ENCODE measurements at places on chromosomes 11 and 22.

- no peak for DNase-seq
These were observed 305.3 kb downstream of the ETS1 start for GRCh38 chr11:128282053-128282452.

- peak; percentile 35 for DNase-seq
These were observed 49.4 kb upstream of the CEP295 start for GRCh38 chr11:93611836-93612677.

GRCh38 chr11:71286701-71287643 lies 34.6 kb upstream of the SHANK2 start:
- no peak for DNase-seq

- no peak for DNase-seq
These were observed 43.0 kb upstream of the SEPTIN5 start for GRCh38 chr22:19671316-19671715.

DNA sequence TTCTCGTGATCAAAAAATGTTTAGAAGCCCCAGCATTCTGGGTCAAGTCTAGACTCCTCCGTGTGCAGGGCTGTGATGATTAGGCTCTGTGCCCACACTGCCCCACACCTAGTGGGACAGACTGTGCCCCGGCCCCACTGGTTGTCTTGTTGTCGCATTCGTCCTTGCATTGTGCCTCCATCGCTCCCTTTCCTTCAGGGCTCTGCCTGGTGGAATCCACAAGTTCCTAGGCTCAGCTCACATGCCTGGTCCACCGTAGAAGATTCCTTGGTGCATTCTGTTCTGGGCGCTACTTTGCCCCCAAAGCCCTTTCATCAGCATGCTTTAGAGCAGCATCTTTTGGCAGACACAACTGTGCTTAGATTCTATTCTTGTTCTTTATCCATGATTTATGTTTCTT lies 23.5 kb upstream of the THY1 start:
- no peak for DNase-seq

GRCh38 chr11:78560153-78560552 lies 14.5 kb downstream of the NARS2 start:
- DNase-seq: no peak

DNA sequence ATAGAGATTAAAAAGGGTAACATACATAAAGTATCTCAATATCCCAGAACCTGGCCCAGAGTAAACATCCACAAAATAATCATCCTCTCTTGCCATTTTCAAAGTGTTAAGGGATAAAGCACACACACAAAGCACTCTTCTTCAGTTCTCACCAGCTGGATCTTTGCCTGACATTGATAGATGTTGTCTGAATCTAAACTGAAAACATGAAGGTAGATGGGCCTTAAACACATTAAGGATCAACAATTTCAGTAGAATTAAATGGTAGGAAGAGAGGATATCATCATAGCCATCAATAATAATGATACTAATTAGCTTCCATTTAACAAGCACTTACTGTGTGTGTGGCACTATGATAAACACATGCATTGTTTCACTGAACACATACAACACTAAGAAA lies 261.1 kb downstream of the OPCML start:
- DNase-seq: no peak

Measured in suppressor macrophage treated with lipopolysaccharide for 1 hour (primary cell).